Pulmonary artery endothelial cell (primary cell): ENCODE measurements at places on chromosomes 11 and 22. TPM values are rescaled to one million over a fixed set of nuclear protein-coding genes. Genes with fewer than 3 reads are reported as not detected.

Gene POTEH
- total RNA-seq: not detected in 2 replicates

Gene SLC5A12
- total RNA-seq: not detected in 2 replicates

Gene DGCR6
- total RNA-seq: 0.26 and 0.35 TPM in 2 replicates

Gene TMPRSS5
- 0.07 TPM in 2 replicates for total RNA-seq

DNA sequence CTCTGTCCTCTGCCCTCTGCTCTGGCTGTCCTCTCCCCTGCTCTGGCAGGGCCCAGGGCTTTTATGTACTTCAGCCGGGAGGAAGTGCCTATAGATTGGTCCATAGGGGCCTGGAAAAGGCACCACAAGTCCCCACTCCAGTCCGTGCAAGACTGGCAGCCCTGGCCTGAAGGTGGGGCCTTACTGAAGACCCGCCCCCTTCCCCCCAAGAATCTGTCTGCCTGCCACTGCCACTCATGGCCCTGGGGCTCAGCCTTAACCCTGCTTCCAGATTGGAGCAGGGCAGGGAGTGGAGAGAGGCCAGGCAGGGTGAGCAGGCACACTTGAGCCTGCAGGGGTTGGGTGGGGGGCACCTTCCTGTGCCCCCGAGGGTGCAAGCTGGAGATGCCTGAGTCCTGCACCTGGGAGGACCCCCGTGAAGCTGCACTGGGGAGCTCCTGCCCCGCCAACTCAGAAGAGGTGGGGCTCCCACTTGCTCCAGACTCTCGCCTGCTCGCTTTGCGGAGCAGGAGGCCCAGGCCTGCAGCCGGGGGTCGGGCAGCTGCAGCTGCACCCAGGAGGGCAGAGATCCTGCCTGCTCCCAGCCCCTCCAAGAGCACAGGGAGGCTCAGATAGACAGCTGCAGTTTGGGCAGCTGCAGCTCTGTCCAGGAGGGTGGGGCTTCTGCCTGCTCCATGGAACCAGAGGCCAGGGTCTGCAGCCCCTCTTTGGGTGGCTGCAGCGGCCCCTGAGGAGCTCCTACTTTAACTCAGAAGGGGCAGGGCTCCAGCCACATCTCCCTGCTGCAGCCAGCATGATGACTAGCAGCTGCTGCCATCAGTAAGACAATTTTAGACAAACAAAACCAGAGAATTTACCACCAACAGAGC is 51.0 kb upstream of the SC5D start:
- no peak for DNase-seq

GRCh38 chr22:50556703-50557102 is 6.0 kb downstream of the SYCE3 start:
- no peak for DNase-seq

- no peak for DNase-seq
Measured at GRCh38 chr11:67484847-67485311, 2.1 kb downstream of the AIP start.

DNA sequence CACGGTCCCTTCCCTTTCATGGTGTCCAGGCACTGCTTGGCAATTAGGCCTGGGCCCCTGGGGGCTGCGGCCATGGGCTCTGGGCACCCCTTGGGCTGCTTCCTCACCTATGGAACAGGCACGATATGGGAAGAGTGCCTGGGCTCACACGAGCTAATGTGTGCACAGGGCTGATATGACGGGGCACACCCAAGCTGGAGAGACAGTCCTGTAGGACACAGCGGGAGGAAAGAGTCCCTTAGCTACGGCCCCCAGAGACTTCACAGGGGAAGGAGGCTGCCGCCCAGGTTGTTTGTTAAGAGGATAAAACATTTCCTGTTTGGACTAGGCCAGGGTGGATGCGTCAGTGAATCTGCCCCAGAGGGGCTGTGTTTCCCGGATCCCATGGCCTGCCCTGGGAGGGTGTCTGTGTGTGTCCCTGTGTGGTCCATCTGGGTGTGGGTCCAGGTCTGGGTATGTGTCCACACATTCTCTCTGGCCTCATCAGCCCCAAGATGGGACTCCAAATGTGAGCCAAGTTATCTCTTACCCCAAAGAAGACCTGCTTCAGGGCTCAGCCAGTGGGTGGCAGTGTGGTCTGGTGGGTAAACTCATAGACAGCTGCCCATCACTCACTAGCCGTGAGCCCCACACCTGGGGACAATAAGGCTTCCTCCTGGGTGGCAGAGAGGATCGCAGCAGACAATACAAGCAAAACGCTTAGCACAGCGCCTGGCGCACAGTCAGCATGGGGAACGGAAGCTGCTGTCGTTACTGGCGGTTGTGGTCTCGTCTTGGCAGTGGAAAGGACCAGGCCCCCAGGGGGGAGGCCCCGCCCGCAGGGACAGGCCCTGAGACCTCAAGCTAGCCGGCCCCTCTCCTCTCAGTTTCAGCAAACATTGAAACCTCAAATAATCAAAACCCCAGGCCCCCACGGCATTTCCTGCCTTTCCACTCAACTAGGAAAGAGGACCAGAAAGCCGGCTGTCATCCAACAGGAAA is 3.2 kb upstream of the EMID1 start:
- no peak for DNase-seq

GRCh38 chr11:122628810-122629555 is 26.5 kb upstream of the UBASH3B start:
- DNase-seq: peak; percentile 24

DNA sequence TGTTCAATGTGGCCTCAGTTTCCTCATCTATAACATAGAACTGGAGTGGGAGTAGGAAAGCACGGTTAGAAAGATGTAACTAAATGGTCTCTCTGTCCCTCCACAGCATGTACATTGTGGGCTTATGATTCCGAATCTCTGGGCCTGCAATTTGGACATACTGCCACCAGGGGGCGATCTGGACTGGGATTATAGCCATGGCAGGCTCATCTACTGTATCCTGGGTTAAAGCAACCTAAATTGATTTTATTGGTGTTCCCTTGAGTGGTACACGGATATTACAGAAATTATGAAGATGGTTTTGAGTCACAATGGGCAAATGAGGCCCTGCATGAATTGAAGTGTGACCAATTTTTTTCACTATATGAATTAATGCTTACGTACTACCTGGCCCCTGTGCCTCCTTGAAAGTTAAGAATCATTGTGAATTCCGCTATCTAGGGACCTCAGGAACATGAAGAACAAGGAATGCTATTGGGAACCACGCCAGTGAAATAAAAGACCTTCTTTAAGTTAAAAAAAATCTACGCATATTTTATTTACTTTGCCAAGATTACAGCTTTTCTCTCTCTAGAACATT is 32.9 kb downstream of the TST start:
- no peak for DNase-seq

GRCh38 chr11:41040474-41040873 is 419.0 kb downstream of the LRRC4C start:
- DNase-seq: no peak

DNA sequence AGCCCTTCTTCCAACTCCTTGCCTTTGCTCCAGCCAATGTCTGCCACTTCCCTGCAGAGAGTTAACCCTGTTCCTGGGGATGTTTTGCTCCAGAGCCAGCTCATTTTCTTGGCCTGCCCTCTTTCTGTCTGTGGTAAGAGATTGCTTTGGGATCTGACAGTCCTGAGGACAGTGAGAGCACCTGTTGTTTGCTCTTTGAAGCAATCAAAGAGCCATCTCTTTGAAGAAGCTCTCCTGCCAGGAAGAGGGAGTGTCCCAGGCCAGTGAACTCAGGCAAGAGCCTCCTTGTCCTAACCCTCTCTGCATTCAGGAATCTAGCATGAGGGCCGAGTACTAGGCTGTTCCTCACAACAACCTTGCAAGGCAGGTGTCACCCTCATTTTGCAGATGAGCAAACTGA is 42.2 kb downstream of the TRAF6 start:
- DNase-seq: no peak

DNA sequence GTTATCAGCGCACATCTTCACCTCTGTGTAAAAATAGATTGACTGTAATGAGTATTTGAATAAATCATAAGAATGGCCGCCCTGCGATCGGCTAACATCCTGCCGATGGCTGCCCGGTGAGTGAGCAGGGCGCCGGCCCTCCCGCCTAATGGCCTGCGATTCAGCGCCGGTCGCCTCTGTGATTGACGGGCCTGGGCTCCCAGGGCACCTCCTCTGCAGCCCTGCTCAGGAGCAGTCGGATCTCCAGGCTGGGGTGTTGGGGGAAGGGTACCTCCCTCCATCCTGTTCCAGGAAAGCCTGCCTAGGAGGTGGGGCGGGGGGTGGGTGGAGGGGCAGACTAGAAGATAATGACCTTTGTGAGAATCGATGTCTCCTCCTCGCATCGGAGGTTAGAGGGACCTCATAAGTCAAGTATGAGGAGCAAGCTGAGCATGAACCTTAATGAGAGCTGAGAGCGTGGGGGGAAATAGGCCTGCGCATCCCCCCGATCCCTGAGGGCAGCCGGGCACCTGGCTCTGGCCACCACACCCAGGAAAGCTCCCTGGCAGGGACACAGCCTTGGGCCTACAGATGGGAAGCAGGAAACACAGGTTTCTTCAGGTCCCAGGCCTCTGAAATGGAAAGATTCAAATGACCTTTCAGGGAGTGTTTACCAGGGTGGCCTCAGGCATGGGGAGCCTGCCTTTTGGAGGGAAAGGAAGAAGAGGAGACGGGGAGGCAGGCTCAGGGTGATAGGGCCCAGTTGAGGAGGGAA is 71.7 kb downstream of the PKNOX2 start:
- DNase-seq: no peak

DNA sequence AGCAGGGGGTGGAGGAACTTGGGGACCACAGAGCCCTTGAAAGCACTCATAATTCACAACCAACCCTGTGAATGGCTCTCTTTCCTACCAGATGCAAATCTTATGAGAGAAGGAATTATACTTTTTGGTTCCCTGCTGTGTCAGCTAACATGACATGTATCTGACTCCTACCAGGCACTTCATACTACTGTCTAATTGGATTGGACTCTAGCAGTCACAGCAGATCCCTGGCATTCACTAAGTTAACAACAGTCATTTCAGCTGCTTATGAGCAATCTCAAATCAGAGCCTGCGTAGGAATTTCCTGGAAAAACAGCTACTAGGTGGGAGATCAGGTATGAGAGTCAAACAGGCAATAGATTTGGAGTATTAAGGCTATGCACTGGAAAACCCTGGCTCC is 11.1 kb upstream of the ENDOD1 start:
- no peak for DNase-seq

- no peak for DNase-seq
Measured at GRCh38 chr11:19746086-19746485, 33.4 kb downstream of the NAV2 start.

GRCh38 chr11:10982704-10983510 is 125.1 kb upstream of the ZBED5 start:
- no peak for DNase-seq
